ENCODE measurements at places on chromosomes 6 and 20. TPM values are rescaled to one million over a fixed set of nuclear protein-coding genes. Genes with fewer than 3 reads are reported as not detected.

DNA sequence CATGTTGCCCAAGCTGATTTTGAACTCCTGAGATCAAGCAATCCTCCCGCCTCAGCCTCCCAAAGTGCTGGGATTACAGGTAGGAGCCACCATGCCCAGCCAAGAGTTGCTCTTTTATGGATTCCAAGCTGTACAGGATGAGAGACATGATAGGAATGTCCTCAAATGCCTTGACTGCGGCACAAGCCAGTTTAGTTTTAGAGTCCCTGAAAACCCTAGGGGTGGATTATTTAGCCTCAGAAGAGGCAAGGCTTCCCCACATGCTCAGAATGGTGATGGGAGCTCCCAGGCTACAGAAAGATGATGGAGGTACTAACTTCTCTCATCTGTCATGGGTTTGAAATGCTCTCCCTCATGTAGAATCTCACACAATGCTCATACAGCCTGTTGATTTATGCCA lies 280.5 kb upstream of the PRND start:
- no peak for DNase-seq

DNA sequence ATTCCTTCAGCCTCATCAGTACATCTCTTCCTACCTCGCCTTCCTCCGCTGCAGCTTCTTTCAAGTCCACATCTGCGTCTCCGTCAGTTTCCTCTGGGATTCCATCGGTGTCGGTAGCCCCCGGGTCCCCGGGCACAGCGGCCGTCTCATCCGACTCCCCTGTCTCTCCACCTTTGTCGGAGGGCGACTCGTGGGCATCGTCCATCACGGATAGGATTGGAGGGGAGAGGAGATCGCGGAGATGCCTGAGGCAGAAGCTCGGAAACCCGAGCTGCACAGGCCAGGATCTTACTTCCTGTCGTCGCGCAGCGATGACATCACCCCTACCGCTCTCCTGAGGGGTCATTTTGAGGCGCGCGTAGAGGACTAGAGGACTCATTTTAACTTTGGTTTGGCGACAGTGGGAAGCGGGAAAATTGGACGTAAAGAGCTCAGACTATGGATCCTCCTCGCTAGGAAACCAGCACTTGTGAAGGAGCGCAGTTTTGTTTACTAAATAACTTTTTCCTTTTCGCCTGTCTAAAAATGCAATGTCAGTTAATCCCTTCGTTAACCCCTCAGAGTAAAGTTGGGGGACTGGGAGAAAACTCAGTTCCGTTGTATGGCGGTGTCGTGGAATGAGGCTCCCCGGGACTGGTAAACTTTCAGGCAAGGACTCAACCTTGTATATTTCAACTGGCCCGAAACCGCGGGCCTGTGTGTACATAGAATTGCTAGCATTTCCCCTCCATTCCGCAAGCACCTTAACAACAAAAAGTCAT lies at the start of gene TAF11:
TSS of gene TAF11 (minus strand) at position 290 of the 761 bp plus-strand sequence. CDS start at position 205, 85 bp downstream.
- peak; percentile 92 for DNase-seq

DNA sequence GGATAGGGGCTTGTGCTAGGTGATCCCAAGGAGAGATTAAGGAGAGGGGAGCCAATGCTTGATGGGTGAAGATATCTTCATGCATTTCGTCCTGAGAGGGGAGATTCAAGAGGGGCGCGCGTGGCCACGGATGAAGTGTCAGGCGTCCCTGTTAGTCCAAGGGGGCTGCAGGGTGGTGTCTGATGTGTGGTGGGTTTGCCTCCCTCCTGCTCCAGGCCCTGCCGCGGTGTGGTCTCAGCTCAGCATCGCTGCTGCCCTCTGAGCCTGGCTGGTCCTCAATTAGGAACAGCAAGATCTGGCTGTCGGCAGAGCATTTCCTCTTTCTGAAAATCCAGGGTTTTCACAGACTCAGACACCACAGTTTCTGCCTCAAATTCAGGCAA lies 318.0 kb downstream of the THBS2 start:
- no peak for DNase-seq

EEF1A2 gene
- total RNA-seq: 454 TPM

GRCh38 chr6:69994251-69994650 lies 127.9 kb downstream of the COL19A1 start:
- no peak for DNase-seq

GRCh38 chr20:24837781-24838450 lies 111.2 kb upstream of the CST7 start:
- no peak for DNase-seq

SYTL3 gene
- total RNA-seq: 55.3 TPM

DNA sequence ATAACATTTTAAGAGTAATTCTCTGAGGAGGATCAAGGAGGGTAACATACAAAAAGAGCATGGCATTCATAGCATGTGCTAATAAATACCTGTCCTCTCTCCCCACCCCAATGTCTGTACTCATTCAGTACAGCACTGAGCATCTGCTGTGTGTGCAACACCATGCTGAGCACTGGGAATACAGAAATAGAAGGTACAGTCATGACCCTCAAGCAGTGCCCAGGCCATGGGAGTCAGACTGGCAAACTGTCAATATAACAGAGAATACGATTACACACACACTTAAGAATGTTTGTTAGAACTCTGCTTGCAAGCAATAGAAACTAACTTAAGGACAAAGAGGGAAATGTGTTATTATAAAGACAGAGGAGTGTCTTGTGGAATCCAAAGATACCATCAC lies 24.7 kb upstream of the ZFAND3 start:
- DNase-seq: no peak

DNA sequence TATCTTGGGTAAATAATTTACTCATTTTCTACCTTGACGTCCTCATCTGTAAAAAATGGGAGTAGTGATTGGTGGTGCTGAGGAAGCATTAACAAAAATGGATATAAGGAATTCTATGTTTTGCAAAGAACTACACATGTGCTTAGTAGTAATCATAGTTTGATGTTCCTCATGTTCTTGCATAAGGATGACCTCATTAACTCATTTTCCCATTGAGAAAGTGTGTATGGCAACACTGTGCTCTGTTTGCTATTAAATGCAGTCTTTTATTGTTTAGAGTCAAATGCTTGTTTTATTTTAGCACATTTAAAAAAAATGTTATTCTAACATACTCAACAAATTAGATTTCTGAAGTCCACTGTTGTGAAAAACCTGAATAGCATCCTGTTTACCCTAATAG lies 211.2 kb upstream of the RSPO3 start:
- DNase-seq: no peak

DNA sequence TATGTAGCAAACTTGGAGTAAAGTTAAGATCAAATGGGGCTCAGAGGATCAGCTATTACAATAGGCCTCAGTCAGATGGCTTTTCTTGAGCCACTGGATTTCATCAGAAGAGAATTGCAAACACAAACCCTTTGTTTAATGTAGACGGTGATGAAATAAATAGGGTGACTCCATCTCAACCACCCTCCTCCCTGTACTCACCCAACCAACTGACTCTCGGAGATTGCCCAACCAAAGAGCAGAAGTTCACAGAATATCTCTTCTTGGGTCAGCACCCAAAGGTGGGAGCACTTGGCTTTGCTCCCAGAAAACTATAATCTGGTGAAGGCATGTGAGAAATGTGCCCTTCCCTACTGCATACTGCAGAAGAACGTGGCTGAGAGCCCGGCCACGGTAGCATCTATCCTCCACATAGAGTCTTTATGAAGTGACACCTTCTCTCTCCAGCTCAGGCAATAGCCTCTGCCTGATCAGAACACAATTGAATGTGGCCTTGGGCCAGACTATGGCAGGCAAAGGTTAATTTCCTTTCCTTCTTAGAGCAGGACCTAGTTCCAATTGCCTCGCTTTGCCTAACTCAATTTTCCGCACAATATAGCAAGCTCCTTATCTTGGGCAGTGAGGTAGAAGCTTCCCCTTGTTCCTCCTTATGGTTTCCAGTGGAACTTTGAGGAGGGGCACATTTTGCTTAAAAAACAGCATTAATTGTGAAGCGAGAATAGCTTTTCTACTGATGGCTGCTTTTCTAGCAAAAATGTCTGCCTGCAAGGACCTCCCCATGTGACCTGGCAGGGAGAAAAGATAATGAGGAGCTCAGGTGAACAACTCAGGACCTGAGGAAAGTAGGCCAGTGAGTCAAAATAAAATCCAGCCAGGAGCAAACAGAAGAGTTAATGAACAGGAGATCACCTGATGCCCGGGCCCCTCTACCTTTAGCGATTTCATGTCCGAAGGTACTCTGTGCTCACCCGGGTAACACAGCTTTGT lies 79.4 kb downstream of the GFOD1 start:
- no peak for DNase-seq

DNA sequence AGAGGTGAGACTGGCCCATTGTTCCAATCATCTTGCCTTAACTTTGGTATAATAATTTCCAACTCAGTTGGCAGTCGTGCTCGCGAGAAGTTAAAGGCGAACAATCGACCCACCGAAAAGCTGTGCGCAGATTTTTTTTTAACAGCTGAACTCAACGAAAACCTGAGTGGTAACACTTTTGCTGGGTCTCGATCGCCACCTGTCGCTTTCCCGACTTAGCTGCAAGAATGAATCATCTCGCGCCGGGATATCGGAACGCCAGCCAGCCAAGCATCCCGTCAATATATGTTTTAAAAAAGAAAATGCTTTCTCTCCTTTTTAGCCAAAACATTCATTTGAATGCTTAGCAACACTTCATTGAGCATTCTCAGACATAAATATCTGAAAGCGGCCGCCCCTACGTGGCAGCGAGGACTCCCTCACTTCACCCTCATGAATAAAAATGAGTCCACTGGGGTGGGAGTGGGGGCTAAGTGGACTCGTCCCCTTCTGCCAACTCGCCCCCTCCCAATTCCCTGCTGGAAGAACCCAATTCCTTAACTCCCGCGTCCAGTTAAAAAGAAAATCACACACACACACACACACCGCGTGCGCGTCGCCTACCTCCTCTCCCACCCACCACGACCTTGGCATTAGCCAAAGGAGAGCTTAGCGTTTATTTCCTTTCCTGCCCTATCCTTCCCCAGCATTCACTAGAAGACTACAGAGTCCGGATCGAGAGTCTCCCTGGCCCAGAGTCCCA lies 1.5 kb downstream of the COL12A1 start:
- DNase-seq: peak; percentile 86

DNA sequence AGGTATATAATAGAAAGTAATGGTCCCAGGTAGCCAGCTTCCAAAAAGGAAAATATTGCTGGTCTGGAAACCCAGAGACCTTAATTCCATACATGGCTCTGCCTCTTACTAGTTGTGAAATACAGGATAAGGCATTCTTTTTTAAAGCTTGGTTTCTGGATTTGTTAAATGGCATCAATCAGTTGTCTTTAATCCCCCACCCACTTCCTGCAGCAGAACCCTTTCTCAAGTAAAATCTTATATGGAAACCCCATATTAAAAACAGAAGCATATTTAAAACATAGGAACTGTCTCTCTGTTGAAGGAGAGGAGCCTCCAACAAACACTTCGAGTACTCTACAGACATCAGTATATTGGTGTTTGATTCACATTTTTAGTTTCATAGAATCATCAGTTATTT lies 6.2 kb upstream of the LCA5 start:
- no peak for DNase-seq

- no peak for DNase-seq
These were observed 171.9 kb downstream of the LMBRD1 start for GRCh38 chr6:69624944-69625343.

- DNase-seq: no peak
These were observed 15.9 kb upstream of the MDGA1 start for GRCh38 chr6:37713529-37714119.

GRCh38 chr6:47169785-47170616 lies 127.9 kb upstream of the ADGRF1 start:
- DNase-seq: no peak

All from HCT116 (cell line).